HFF-Myc (cell line): ENCODE measurements at places on chromosomes 4 and X.

DNA sequence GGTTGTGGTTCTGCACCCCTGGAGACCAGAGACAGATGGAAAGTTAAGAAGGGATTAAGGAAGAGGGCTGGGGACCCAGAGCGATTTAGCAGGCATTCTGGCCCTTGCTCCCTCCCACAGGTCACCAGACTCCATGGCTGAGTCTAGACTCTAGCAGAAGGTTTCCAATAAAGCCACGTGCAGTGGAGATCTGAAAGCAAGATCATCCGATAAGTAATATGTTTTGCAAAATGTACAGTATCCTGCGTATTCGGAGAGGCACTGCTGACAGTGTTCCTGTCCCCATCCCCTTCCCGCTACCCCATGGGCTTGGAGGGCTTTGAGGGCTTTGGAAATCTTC lies 531 bp upstream of the GPRIN3 start:
- no peak for DNase-seq

GRCh38 chrX:52923781-52924241 lies 26.7 kb downstream of the FAM156B start:
- no peak for DNase-seq

GRCh38 chr4:76011018-76011670 lies 3.8 kb upstream of the CXCL9 start:
- DNase-seq: no peak

GRCh38 chr4:78336093-78336943 lies 215.3 kb upstream of the ANXA3 start:
- DNase-seq: no peak

DNA sequence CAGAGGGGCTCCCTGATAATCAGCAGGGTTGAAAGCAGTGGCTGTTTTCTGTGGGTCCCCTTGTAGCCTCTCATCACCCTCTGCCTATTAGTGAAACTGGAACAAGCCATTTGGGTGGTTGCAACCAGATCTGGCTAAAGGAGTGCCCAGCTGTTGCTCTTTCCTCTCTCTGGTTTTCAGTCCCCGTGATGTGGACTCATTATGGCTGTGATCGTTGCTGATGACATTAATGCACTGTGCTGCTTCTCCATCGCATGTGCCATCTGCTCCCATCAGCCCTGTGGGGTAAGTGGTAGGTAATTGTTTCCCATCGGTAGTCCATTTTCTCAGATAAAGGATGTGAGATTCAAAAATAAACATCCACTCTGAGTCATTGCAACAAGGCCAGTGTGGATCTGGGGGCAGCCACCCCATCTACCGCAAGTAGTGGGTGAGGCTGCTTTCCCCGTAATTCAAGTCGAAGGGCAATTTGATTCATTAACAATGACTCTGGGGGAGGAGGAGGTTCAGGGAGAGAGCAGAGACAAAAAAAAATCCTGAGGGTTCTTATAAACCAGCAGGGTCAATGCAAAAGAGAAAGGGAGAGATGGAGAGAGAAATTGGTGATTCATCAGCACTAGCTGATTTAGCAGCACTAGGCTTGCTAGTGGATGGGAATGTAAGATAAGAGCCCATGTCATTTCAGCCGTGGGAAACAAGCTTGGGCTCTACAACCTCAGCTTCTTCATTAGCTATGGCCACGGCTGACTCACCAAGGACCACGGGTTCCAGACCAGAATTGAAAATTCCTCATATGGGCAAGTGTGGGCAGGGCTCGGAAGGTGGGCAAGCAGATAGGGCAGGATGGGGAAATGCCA lies 357.8 kb downstream of the MID1IP1 start:
- no peak for DNase-seq

GRCh38 chrX:9071031-9071650 lies 37.2 kb upstream of the FAM9B start:
- no peak for DNase-seq

- DNase-seq: no peak
These were observed 93.1 kb downstream of the ANTXR2 start for GRCh38 chr4:79979785-79980437.

- no peak for DNase-seq
These were observed 369.2 kb upstream of the LCORL start for GRCh38 chr4:18390655-18391353.

DNA sequence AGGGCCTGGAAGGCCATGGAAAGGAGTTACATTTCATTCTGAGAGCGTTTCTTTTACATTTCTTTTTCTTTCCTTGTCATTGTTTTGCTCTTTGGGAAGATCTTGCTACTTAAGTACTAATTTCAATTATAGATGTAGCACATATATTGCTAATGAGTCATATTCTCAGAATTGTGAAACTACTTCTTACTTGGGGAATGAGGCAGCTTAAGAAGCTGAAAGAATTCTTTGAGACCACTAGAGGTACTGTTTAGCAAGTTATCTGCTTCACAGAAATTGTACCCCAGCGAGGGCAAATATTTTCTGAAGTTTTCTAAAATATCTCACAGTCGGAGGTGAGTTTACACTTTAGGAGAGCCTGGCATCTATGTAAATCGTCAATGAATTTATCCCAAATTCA lies 100.6 kb downstream of the AFF2 start:
- DNase-seq: no peak

- no peak for DNase-seq
These were observed 17.8 kb downstream of the ANOS1 start for GRCh38 chrX:8714164-8714563.

GRCh38 chr4:144557404-144557803 lies 88.6 kb upstream of the HHIP start:
- DNase-seq: no peak

DNA sequence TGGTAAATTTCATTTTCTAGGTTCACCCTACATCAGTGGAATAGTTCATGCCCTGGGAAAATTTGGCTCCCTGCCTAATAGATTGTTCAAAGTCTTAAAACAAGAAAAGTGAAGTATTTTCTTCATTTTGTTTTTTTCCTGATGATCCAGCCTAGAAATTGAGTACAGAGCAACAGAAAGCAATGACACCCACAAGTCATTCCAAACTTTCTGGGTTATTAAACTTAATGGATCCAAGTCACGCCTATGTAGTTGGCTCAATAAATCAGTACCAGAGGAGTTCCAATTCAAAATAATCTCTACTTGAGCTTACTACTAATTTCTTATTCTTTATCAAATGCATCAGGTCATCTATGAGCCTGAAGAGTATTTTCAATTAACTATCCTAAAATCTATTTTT lies 937.6 kb upstream of the SLIT2 start:
- DNase-seq: no peak

DNA sequence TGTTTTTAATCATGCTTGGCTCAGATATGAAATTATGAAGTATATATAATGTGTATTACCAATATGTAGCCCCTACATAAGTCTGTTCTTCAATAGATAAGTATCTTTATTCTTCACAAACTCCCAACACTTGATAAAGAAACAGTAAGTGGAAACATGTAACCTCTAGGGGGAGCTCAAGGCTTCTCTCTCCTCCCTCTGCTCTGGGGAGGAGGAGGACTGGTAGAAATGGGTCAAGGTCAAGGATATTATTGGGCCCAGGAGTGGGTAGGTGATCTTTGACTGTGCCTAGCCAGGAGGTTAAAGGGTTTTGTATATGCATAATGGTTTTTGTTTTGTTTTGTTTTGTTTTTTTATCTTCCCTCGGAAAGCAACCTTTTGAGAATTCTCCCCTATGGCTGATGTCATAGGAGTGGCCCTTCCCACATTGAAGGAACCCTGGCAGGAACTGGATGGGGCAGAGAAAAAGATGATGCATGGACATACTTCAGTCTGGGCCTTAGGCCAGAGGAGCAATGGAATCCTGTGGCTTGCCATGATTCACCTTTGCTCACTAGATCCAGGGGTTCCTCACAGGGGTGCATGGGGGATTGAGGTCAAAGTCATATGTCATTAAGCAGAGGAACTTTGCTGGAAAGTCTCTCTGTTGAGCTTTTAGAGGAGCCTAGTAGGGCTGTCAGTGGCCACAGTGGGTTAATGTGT lies 460.3 kb downstream of the MID1IP1 start:
- no peak for DNase-seq

DNA sequence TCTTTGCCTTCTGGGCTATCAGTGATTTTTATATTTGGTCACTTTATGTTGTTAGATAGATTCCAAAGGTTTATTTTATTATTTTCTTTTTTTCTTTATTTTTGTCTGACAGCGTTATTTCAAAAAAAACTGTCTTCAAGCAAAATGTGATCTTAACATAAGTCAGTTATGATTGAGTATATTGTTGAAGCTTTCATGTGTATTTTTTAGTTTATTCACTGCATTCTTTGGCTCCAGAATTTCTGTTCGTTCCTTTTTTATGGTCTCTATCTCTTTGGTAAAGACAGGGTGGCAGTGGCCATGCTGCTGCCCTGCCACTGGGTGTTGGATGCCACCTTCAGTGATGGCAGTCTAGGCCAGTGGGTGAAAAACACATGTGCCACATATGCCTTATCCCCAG lies at the start of gene MAGEC3:
Gene MAGEC3, plus strand, starts transcription at position 301 of the 400 bp plus-strand sequence. Its CDS starts 0 bp downstream, at position 301.
- DNase-seq: no peak

- DNase-seq: peak; percentile 61
These were observed 196.0 kb upstream of the PSAPL1 start for GRCh38 chr4:7630568-7631287.

DNA sequence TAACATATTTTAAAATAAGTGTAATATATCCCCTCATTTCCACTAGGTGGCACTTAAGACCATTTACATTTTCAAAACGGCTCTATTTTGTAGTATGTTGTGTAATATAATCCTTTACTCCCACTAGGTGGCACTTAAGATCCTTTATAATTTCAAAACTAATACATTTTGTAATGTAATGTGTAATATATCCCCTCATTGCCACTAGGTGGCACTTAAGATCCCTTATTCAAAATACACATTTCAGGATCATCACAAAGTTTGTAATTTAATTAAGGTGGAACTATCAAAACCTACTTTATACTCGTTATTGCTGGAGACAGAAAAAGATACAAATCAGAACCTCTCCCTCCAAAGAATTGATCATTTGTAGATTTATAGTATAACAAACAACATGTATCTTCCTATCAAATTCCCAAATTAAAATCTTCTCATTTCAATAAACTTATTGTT lies 132.5 kb downstream of the ARHGAP6 start:
- DNase-seq: peak; percentile 45

- no peak for DNase-seq
These were observed 7.2 kb downstream of the NFXL1 start for GRCh38 chr4:47907089-47907646.

- peak; percentile 15 for DNase-seq
These were observed 103.8 kb upstream of the QRFPR start for GRCh38 chr4:121484633-121485032.

DNA sequence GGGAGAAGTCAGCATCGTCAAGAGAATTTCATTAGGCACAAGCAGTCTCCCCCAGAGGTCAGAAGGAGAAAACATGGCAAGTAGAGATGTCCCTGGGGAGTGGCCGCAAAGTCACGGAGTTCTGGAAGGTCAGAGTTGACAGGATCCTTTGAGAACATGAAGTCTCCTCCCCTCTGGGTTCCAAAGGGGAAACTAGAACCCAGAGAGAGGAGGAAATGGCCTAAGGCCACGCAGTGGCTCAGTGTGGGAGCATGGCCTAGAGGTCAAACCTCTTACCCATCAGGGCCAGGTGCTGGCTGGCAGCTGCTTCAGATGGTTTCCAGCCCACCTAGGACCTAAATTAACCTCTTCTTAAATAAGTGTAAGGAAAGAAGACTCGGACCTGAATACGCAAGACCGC lies 884 bp downstream of the IDH3G start:
- DNase-seq: no peak

DNA sequence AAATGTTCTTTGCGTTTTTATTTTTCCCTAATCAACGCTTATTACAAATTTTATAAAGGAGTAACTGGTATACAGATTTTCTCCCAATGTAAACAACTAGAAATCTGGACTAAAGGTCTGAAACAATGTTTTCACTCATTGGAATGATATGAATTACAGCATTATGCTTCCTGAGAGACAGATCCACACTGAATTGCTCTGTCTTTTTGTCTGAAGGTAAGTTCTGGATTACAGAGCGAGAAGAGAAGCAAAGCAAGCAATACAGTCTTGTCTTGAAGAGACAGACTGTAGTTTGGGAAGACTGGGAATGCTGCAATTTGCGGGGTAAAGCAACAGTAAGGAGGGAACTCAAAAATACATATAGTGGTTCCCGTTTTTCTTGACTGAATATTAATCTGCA lies 262.2 kb upstream of the PABPC4L start:
- no peak for DNase-seq

GRCh38 chrX:137051978-137052642 lies 18.3 kb upstream of the GPR101 start:
- DNase-seq: peak; percentile 0

DNA sequence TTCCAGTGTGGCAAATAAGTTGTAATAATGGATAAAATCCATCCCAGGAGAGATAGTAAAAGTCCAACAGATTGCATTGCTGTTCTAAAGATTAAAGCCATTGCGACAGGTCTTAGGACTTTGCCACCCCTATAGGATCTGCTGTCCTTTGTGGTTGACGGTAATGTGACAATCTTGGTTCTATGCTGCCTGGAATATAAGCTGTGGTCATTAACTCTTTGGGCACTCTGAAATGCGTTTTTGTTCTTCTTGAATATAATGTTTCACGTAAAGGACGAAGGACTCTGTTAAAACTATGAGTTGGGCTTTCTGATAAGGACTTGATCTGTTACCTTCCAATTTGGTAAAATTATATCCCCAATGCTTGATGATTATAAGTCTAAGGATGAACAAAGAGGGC lies at the start of gene CLDN24:
Gene CLDN24, minus strand, starts transcription at position 101 of the 400 bp plus-strand sequence. Its CDS starts 0 bp downstream, at position 101.
- no peak for DNase-seq

GRCh38 chrX:72038016-72038415 lies 93.7 kb downstream of the RTL5 start:
- no peak for DNase-seq

GRCh38 chr4:88792821-88793220 lies 95.2 kb upstream of the NAP1L5 start:
- no peak for DNase-seq

- DNase-seq: no peak
These were observed 2.5 kb upstream of the DDX60 start for GRCh38 chr4:168321006-168321405.

- DNase-seq: no peak
These were observed 65.3 kb downstream of the RHOH start for GRCh38 chr4:40262077-40262528.

- no peak for DNase-seq
These were observed 120.1 kb downstream of the MFAP3L start for GRCh38 chr4:169906104-169906503.

- no peak for DNase-seq
These were observed 12.6 kb downstream of the DOCK11 start for GRCh38 chrX:118508221-118508620.

DNA sequence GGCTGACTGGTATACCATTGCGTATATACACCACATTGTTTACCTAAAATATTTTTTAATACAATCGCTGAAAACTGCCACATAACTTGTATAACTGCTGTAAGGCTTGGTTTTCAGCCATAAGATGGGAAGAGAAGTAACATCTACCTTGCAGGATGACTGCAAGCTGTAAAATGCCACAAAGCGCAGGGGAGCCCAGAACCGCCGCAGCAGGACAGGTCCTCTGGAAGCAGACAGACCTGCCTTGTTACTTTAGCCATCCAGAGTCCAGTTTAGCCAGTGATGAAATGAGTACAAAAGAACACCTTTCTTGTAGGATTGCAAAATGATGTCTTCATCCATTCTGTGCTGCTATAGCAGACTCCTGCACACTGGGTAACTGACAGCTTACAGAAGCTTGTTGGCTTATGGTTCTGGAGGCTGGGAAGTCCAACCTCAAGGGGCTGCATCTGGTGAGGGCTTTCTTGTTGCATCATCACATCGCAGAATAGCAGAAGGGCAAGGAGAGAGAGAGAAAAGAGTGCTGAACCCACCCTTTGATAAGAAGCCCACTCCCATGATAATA lies 4.1 kb upstream of the CTBP1 start:
- DNase-seq: no peak

- DNase-seq: no peak
These were observed 645.8 kb upstream of the ATOH1 start for GRCh38 chr4:93182722-93183121.

GRCh38 chr4:172411149-172411548 lies 597.9 kb downstream of the GALNTL6 start:
- DNase-seq: no peak
